ENCODE measurements at places on chromosomes 7 and 10.

- no peak for DNase-seq
These were observed 64.0 kb downstream of the PRR15 start for GRCh38 chr7:29627631-29628030.

DNA sequence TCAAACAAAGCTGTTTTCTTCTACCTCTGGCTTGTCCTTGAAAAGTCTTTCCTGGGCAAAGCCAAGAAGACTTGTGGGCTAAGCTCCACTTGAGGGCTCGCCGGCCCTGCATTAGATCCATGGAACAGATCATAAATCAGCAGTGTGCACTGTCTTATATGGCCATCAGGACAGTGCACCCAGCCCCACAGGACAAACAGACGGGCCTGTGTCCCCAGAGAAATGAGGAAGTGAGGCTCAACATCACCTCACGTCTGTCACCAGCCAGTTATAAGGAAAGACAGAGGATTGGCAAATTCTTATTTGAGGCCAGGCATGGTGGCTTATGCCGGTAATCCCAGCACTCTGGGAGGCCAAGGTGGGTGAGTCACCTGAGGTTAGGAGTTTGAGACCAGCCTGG is 12.3 kb upstream of the IFT22 start:
- no peak for DNase-seq

DNA sequence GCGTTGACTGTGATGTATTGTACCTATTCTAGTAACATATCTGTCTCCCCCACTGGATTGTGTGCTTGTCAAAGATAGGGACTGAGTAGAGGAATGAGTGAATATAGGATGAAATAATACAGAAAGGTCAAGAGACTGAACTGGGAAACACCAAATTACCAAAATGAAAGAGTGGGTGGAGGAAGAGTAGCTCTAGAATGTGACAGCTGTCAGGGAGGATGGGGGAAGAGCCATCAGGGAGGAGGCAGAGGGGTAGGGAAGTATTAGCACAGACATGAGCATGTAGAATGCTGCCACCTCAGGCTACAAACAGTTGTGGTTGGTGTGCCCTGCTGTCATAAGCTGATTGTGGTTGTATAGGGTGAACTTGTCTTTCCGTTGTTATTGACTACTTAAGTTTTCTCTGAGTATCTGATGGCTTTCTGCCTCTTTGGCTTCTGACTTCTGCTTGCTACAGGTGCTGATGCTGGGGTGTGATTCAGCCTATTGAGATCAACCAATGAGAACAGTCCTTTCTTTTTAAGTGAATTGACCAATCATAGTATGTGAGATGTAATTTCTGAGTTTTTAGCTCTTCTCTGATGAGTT is 5.6 kb downstream of the CCSER2 start:
- DNase-seq: peak; percentile 52

DNA sequence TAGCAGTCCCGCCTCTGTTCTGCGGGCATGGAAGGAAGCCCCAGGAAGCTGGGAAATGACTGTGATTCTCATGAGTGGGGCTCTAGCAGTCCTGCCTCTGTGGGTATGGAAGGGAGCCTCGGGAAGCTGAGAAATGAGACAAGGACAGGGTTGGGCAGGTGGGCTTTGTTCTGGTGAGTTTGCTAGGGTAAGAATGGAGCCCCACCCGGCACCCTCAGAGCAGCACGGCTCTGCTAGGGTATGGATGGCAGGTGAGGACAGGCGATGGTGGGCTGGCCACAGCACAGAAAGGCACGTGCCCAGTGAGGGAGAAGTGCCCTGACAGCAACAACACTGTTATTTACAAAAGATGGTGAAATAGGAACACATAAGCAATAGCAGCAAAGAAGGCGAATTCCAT is 39.6 kb downstream of the SVIL start:
- DNase-seq: no peak

- DNase-seq: no peak
These were observed 12.6 kb downstream of the FAM200A start for GRCh38 chr7:99539213-99539811.

DNA sequence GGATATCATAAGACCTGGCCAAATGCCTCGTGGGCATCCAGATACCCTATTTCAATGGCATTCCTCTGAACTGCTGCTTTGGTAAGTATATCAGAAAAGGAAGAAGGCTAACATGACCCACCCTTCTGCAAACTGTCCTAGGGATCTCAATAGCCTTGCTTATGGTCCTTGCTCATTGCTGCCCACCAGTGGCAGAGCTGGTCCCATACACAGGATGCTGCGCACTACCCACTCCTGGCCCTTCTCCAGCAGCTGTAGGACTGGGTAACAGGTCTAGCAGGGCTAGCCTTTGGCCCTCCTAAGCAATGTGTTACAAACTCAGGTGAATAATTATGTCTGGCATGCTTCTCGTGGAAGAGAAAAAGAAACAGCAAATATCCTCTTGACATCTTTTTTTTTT is 72.5 kb downstream of the C10orf90 start:
- DNase-seq: no peak

GRCh38 chr10:4129866-4130477 is 345.0 kb upstream of the KLF6 start:
- no peak for DNase-seq

- no peak for DNase-seq
These were observed 49.6 kb downstream of the SH3PXD2A start for GRCh38 chr10:103805781-103806180.

- no peak for DNase-seq
These were observed 722 bp downstream of the DENND10 start for GRCh38 chr10:119104654-119105015.

- DNase-seq: no peak
These were observed 177.5 kb downstream of the RAPGEF5 start for GRCh38 chr7:22179442-22179879.

DNA sequence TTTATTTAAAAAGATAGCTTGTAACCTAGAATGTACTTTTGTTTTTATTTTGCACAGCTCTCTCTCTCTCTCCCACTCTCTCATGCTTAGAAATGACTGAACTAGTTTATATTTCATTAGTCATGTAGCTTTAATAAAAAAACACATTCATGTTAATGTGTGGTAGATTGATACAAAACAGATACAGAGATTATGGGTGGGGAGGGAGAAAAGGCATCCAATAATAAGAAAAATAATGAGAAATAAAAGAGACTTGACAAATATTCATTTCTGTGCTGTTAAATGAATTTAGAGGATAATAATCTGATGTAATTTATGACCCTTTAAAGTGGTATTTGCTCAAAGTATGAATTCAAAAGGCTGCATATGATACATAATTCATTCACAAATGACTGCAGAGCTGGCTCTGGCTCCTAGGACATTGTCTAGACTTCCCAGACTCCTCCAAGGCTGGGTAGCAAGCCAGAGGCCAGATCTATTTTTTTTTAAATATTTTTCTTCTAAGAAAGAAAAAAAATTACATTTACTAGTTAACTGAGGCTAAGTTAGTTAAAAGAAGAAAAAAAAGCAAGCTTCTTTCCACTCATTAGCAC is 105.7 kb upstream of the DNAJB12 start:
- DNase-seq: no peak

- DNase-seq: no peak
These were observed 479.7 kb downstream of the KIF20B start for GRCh38 chr10:90180886-90181691.

DNA sequence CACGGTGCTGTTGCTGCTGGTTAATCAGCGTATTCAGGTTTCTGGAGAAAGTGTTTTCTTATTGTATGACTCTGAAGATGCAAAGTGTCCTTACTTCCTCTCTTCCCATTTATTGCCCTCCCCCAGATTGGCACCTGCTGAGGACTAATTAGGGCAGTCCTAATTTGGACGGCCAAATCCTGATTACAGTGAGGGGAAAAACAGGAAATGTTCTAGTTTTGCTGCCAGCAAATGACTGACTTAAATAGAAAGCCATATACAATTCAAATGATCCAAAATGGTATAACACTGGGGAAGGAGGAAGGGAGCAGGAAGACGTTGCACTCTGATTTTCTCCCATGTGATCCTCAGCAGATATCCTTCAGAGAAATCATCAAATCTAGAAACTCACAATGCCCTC is 222.4 kb upstream of the LRGUK start:
- no peak for DNase-seq

- DNase-seq: no peak
These were observed 99.7 kb downstream of the ZNF22 start for GRCh38 chr10:45100429-45100828.

- DNase-seq: no peak
These were observed 30.8 kb downstream of the CASD1 start for GRCh38 chr7:94540428-94540827.

- DNase-seq: no peak
These were observed 63.7 kb upstream of the LAMB4 start for GRCh38 chr7:108193594-108194498.

GRCh38 chr7:18798088-18798906 is 302.7 kb downstream of the HDAC9 start:
- DNase-seq: no peak

GRCh38 chr10:94428766-94429707 is 26.7 kb downstream of the TBC1D12 start:
- no peak for DNase-seq

- DNase-seq: no peak
These were observed 7.2 kb upstream of the PGAM2 start for GRCh38 chr7:44072364-44073231.

- no peak for DNase-seq
These were observed 6.6 kb upstream of the AGFG2 start for GRCh38 chr7:100532165-100533022.

GRCh38 chr10:102537948-102538347 is 34.2 kb downstream of the SUFU start:
- DNase-seq: no peak

GRCh38 chr10:132665946-132666704 is 119.8 kb downstream of the NKX6-2 start:
- no peak for DNase-seq

- no peak for DNase-seq
These were observed 341.8 kb upstream of the SEMA3A start for GRCh38 chr7:84536271-84536870.

DNA sequence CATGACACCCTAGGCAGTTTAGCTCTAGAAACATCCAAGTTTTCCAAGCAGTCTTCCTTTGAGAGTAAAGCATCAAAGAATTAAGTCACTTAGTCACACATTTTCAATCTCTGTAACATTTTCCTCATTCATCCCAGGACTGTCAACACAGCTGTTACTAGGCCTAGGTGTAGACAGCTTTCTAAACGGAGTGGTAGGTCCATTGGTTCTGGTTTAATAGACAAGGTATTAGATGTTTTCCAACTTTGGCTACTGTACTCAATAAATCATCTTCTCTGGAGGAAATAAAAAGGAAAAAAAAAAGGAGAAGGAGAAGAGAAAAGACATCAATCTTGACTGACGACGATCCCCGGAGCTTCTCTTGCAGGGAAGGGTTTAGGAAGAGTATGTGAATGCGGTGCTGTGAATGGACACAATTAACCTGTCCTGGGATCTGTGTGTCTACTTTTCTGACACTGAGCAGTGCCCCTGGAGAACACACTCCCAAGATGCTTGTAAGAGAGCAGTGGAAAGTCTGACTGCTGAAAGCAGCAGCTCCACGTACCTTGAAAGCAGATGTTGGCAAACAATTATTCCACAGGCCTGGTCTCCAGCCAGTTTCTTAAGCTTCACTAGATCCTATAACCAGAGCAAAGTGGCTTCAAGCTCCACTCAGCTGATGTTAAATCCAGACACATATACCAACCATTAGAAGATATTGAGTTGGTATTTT is 59.1 kb downstream of the CXCL12 start:
- no peak for DNase-seq

DNA sequence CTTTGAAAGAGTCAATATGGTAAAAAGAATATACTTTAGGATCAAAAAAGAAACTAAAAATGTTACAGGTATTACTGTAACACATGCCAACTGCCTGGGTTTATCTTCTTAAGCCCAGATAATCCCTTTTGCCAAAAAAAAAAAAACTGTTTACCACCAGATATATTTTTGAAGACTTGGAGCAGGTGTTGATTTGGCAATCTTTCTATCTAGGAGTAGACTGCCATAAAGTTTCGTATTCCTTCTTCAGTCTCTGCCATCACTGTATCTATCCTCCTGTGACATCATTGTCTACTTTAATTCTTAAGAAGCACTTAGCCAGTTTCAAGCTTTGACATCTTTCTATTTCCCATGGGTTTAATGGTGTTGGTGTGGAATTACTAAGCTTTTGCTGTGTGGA is 161.0 kb downstream of the ST7 start:
- DNase-seq: no peak

GRCh38 chr7:134438946-134439345 is 20.0 kb downstream of the AKR1B1 start:
- no peak for DNase-seq

DNA sequence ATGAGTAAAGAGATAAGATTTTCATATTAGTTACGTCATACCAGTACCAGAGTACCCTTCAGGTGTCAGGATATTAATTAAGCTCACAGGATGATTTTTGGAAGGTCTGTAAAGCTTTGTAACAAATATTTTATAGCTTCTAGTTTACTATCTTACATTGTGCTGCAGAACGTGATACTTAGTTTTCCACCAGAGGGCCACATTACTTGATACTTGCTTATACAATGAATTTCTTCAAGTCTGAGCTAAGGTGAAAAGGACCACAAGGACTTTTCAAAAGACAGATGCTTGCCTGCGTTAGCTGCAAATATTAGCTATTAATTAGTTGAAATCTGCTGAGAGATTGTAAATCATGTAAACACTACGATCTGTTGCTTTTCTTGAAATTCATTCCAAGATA is 12.2 kb downstream of the FOXP2 start:
- DNase-seq: no peak

DNA sequence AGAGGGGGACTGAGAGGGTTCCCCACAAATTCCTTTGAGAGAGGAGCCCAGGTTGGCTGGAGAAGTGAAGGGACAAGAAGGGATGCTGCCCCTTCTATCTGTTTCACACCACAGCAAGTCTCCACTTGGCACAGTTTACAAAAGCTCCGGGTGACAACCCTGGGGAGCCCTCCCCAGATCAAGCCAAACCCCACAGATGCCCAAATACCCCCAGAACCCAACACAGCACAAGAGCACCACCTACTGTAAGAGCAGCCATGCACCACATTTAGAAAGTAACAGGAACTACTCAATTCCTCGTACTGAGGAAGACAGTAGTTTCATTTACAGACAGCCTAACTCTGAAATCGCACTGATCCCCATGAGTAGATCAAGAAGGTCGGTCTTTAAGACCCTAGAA is 67.8 kb upstream of the ATP6V0A4 start:
- DNase-seq: no peak

DNA sequence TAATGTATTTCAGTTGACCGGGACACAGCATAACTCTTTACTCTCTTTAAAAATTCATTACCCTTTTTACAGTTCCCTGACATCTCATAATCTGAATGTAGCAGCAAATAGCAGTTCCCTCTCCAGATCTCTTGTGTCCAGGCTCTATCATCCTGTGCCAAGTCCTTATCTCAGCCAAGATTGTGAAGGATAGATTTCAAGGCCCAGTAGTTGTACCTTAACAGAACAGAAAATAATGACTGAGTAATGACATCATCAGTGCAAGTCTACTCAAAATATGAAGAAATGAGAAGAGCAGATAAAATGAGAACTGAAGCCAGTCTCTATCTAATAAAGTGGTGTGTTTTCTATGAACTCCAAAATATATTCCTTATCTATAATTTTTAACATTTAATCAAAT is 92.6 kb downstream of the TFEC start:
- no peak for DNase-seq
